ENCODE measurements at places on chromosomes 13 and 19.

DNA sequence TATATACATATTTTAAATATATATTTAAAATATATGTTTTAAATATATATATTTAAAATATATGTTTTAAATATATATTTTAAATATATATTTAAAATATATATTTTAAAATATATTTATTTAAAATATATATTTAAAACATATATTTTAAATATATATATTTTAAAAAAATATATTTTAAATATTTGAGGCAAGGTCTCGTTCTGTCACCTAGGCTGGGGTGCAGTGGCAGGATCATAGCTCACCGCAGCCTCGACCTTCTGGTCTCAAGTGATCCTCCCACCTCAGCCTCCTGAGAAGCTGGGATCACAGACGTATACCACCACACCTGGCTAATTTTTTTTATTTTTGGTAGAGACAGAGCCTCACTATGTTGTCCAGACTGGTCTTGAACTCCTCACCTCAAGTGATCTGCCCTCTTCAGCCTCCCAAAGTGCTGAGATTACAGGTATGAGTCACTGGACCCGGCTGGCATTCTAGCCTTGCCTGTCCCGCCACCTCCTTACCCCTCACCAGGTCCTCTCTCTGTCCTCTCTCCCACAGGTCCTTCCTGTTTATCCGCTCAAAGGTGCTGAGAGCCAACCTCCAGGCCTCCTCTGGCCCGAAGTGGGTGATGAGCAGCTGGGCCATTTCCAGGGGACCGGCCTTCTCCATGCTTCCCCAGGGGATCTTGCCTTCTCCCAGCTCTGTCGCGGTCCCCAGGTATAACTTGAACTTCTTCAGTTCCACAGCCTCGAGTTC is 564 bp downstream of the NLRP12 start:
- DNase-seq, result no peak

- no peak for DNase-seq
Observed at GRCh38 chr19:7177926-7178325, 108.4 kb downstream of the ZNF557 start.

DNA sequence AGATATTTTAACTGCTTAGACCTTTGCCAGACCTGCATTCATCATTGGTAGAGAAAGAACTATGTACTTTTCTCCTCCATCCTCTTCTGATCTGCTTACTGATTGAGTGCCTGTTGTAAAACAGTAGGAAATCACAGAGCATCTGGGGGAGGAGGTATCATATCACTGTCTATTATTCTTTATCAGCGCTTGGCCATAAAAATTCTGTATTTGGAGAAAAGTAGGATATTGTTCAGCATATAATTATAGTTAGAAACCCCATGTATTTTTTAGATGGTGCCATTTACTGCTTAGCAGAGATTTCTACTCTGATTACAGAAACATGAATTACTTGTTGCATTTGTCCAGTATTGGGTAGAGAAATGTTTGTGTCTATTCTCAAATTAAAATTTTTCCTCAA is 62.4 kb downstream of the URI1 start:
- DNase-seq, result no peak

DNA sequence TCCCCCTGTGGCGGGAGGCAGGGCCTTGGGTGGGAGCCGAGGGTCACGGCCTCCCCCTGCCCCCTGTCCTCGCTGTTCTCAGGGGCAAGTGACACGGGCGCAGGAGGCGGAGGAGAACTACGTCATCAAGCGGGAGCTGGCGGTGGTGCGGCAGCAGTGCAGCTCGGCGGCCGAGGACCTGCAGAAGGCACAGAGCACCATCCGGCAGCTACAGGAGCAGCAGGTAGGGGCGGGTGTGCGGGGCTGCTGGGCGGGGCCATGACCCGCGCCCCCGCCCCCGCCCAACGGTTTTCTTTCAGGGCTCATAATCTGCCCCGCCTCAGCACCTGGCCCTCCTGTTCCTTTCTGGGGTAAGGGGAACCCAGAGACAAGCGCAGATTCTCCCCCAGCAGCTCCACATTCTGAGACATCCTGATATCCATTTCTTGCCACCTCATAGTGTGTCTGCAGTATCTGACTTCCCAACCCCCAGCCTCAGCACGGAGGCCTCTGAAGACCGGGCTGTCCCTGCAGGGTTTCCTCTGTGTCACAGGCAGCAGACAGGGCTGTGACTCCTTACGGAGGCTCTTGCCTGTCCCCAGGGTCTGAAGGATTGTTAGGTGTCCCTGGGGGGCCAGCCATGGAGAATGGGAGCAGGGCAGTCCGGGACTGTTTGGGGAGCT is 15.9 kb downstream of the PRR36 start:
- no peak for DNase-seq

GRCh38 chr19:46221981-46222610 is 7.4 kb upstream of the IGFL1 start:
- no peak for DNase-seq

- peak; percentile 61 for DNase-seq
Observed at GRCh38 chr13:41222259-41222852, 28.0 kb upstream of the KBTBD7 start.

GRCh38 chr19:556611-557382 is 12.9 kb downstream of the GZMM start:
- no peak for DNase-seq

DNA sequence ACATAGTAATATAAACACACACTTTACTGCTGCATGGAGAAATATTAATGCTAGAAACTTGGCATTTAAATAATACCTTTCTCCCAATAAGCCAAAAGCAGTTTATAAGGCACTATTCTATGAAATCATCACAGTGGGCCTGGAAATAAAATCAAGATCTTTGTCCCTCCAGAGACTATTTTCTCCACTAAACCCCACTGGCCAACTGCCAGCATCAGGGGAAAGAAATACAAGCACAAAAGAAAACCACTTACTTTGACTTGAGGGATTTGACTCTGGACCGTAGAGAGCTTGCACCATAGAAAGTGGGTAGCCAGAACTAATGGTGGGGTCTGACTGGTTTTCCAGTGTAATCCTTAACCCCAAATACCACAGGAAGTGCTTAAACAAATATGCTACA is 71.9 kb downstream of the DCLK1 start:
- DNase-seq, result no peak

DNA sequence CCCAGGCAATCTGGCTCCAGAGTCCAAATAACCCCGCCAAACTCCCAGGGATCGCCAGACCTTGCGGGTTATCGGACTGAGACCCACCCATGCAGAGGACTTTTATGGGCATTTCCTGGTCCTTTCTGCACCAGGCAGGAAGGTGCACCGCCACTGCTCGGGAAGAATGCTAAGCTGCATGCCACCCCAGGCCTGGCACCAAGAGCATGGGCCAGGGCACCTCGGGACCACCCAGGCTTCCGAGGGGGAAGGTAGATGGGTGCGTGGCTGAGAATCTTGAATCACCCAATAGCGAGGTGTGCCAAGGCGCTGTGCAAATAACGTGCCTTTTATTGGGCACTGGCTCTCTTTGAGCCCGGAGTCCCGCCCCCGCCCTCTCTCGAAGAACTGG is 422 bp upstream of the ZNF575 start:
- no peak for DNase-seq

DNA sequence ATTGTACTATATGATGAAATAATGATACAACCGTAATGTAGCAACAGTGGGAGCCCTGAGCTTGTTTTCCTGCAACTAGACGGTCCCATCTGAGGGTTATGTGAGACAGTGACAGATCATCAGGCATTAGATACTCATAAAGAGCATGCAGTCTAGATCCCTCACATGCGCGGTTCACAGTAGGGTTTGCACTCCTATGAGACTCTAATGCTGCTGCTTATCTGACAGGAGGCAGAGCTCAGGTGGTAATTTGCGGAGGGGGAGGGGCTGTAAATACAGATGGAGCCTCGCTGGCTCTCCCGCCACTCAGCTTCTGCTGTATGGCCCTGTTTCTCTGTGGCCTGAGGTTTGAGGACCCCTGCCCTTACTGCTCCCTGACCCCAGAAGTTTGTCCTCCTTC is 13.7 kb downstream of the EPHX3 start:
- no peak for DNase-seq

- DNase-seq, result peak; percentile 20
Observed at GRCh38 chr19:47754206-47755064, 9.1 kb downstream of the NOP53 start.

- no peak for DNase-seq
Observed at GRCh38 chr13:68358294-68358705, 1128.2 kb upstream of the PCDH9 start.

DNA sequence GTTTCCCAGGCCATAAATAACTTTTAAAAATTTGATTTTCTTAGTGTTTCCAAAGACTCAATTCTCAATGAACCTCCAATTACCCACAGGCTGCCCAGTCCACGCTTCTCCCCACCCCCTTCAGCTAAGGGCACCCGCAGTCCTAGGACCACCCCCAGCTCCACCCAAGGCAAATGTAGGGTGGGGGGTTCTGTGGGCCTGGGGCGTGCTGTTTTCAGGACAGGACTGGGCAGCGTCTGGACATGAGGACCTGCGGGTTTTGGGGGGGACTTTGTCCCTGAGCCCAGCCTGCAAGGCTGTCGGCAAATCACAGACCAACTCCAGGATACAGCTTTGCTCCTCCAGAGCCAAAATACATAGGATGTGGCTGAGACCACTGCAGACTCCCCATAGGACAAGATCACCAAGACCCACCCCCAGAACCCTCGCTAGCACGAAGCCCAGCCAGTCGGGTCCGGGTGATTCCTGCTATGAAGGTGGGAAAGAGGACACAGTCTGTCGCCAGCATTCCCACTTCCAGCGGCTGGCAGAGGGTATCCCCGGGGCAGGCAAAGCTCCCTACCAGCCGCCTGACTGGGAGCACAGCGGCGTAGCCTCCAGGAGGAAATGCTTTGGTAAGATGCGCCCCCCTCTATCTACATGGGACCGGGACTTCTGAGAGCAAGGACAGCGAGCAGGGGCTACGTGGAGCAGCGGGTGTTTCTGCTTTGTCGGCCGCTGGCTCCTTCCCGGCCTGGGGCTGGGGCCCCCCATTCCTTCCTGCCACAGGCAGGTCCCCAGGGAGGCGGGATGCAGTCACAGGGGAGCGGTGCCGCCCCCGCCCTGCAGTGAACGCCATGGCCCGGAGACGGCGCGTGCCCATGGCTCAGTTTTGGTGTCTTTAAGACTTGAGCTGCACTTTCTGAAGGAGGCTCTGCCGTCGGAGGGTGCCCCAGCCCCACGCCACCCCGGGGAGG is 1.6 kb upstream of the TIMM13 start:
- DNase-seq, result no peak

GRCh38 chr13:22589880-22590279 is 590.9 kb upstream of the SGCG start:
- DNase-seq, result no peak

- no peak for DNase-seq
Observed at GRCh38 chr13:79593641-79594275, 112.8 kb downstream of the NDFIP2 start.

DNA sequence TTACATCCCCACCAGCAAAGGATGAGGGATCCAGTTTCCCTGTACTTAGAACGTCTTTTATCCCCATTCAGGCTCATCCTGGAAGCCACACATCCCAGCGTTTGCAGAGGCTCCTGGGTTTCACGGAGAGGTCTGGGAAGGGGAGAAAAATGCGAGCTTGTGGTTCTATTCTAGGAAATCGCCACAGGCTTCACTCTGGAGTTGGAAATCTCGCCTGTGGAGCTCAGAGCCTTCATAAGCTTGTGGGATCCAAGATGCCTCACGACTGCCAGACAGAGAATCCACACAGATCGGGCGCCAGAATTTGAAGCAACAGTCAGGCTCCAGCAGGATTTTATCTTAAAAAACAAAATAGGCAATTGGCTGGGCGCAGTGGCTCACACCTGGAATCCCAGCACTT is 157.9 kb downstream of the PTPRS start:
- no peak for DNase-seq
